KG1 (cell line): ENCODE measurements at places on chromosomes 13 and 19.

GRCh38 chr19:10112037-10112761, 706 bp downstream of the P2RY11 start:
- no peak for DNase-seq

DNA sequence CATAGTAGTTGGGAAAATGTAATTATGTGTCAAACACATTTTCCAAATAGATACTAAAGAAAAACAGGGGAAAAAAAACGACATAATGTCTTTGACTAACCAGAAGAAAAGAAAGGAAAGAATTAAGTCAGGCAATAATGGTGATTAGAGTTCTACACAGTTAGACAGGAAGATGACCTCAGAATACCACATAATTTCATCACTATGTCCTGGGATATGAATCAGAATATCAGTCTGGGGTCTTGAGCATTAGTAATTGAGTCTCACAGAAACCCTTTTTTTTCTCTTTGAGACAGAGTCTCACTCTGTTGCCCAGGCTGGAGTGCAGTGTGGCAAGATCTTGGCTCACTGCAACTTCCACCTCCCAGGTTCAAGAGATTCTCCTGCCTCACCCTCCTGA, 503.4 kb downstream of the SLITRK1 start:
- no peak for DNase-seq

GRCh38 chr19:32908641-32909190, 39.1 kb upstream of the SLC7A9 start:
- no peak for DNase-seq

DNA sequence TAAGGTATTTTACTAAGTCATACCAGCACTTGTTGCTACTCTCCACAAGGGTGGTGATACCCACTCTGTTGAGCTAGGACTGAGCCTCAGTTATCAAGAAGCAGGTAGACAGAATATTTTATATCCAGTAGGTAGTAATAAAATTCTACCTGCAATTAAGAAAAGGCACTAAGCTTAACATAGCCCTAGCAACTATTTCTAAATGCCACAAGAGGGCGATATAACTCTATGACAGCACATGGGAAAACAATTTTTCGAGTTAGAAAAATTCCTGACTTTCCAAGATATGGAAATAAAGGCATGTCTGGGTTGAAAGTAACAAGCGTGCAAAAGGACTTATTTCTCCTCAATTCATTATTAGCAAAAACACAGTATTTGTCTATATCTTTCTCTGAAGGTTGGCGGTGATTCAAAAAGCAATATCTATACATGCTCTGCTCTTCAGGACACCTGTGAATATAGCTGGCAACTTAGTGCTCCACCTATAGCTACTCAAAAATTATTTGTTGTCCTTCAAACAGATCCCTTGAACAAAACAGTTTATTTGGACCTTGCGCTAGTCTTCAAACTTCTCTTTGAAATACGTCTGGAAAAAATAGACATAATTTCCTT, 14.7 kb downstream of the CCDC169 start:
- DNase-seq = no peak

- no peak for DNase-seq
These were observed 304.1 kb downstream of the FGF14 start for GRCh38 chr13:102097708-102098107.

- DNase-seq = no peak
These were observed 15.5 kb downstream of the GJB2 start for GRCh38 chr13:20177049-20177831.

GRCh38 chr13:20402881-20403280, 122.8 kb downstream of the CRYL1 start:
- no peak for DNase-seq

DNA sequence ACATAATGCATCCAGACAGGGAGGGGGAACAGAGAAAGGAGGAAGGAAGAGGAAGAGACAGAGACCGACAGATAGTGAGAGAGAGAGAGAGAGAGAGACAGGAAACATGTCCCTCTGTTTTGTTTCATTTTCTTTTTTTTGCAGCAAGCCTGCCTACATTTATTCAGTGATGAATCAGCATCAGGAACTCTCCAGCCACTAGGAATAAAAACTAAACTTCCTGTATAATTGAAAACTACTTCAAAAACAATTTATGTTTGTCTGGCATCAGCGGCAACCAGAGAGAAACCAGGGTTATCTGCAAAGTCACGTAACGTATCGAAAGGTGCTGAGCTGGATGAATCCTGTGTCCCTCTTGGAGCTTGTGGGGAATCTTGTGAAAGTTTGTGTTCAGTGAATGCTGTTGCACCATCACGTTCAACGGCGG, 148.6 kb upstream of the SOX21 start:
- no peak for DNase-seq

DNA sequence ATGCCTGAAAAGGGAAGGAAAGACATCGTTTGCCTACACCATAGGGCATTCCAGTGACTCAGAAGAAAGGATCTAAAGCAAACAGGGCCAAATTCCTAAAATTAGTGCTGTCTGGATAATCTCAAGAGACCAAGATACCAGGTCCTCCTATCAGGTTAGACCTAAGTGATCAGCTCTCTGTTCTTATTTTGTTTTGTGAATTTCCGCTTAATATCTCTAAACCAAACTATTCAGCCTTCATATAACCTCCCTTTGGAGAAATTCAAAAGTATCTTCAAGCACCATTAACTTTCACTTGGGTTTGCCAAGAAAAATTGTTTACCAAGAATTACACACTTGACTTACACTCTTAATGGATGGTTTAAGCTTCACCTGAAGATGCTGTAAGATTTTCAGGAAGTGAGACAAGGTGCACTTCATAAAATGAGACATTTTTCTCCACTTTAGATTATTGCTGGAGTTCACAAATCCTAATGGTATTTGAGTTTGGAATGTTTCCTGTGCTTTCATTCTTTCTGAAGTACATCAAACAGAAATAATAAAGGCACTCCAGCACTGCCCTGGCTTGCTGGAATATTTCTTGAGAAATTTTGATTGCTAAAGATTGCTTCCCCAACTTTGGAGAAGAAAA, 376.1 kb downstream of the LMO7 start:
- DNase-seq = no peak

- DNase-seq = no peak
These were observed 47.3 kb downstream of the BRCA2 start for GRCh38 chr13:32362574-32362973.

GRCh38 chr13:19161308-19161707, 20.3 kb downstream of the TUBA3C start:
- no peak for DNase-seq

DNA sequence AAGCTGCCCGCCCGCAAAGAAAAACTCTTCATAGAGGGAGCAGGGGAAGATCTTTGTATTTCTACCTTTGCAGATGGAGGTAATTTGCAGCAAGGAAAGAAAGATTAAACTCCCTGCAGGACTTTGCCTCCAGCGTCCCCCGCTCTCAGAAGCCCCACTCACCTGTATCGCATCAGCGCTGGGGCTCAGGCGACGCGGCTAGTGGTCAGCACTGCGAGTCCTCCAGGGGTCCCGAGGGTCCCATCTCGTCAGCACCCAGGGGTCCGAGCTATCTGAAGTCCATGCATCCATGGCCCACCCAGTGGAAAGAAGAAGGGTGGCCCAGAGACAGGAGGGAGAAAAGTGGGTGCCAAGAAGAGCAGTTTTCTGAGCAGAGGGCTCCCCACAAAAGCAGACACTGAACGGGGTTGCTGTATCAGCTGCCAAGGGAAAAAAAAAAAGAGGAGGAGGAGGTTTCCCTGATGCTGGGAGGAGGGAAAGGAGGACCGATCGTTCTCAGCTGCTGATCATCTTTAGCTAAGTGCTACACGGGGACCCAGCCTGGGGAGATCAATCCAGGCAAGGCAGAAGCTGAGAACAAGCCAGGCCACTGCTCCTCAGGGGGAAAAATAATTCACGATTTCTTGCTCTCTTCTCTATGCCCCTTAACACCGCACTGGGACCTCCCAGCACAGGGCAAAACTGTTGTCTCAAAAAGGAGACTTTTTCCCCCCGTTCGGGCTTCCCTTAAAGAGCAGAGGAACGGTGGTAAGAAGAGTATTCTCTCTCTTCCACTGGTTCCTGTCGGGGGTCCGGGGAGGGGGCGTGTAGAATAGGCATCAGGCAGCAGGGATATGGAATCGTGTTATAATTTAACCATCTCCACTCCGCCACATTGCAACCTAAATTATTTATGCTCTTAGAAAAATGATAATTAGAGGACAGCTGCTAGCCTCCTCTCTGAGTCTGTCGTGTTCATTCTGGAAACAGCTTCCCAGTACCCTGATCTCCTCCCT, 117.7 kb upstream of the CACNA1A start:
- no peak for DNase-seq

DNA sequence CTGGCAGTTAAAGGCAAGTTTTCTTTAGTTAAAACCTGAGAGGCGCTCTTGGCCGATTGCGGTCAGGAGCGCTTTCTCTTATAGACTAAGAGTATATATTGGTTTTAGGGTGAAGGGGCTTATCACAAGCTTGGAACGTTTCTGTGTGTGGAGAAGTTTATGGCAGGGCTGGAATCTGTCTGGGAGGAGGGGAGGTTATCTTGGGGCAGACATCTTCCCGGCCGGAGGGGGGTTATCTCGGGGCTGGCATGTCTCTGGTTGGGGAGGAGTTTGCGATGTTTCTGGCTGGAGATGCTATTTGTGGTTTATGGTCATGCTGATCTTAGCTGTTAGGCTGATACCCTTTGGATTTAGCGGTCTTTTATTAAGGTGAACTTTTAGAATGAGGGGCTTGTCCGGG, 18.3 kb downstream of the KDM4B start:
- no peak for DNase-seq

- DNase-seq = no peak
These were observed 625 bp downstream of the FBXL12 start for GRCh38 chr19:9818175-9818733.

- DNase-seq = peak; percentile 11
These were observed 21.1 kb downstream of the PRR36 start for GRCh38 chr19:7852851-7853769.

DNA sequence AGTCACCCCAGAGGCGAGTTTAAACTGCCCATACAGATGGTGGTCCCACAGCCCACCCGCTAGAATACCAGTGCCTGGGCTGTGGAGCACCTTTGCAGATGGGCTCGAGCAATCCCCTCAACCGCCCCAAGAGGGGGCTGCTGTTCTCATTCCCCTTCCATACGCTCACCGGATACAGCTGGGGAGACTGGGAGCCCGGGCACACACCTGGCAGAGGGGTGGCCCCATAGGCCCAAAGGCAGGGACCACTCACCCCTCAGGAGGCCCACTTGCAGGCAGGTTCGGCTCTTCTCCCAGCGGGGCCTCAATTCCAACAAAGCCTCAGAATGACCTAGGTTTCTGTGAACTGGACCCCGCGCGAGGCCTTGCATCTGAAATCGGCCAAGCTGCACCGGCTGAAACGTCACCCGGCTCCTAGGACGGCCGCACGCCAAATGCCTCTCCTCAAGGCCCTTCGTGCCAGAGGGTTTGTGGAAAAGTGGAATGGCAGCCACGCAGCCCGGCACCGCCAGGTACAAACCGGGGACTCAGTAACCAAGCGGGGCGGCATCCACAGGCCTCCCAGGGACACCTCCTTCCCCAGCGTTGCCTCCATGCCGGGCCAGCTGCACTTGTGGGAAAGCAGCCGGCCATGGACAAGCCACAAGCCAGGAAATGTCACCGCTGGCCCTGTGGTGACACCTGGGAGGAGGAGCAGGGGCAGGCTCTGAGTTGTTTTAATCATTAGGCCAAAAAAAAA, 18.7 kb downstream of the MLLT1 start:
- DNase-seq = no peak

DNA sequence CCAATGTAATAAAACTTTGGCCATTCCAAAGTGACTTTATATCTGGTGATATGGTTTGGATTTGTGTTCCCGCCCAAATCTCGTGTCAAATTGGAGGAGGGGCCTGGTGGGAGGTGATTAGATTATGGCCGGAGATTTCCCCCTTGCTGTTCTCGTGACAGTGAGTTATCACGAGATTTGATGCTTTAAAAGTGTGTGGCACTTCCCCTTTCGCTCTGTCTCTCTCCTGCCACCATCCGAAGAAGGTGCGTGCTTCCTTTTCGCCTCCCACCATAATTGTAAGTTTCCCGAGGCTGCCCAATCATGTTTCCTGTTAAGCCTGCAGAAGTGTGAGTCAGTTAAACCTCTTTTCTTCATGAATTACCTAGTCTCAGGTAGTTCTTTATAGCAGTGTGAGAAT, 9.3 kb upstream of the NALCN start:
- no peak for DNase-seq

GRCh38 chr19:41269571-41269970, 5.4 kb downstream of the HNRNPUL1 start:
- DNase-seq = no peak

- no peak for DNase-seq
These were observed 28.0 kb downstream of the BTBD2 start for GRCh38 chr19:1987197-1988187.

DNA sequence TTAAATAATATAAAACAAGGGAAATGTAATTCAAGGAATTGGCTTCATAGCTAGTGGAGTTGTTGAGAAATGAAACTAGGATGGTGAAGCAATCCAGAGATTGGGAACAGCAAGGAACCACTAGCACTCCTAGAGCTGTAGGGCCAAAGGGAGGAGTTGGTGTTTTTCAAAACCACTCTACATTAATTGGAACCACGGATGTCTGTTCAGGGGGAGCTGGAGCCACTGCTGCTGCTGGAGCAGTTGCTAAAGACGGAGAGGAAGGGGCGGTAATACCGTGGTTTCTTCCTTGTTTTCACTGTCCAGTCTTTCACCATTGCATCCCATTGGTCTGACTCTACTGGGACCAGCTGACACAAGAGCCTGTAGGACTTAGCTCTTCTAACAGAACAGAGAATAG, 8.5 kb downstream of the DNAJC15 start:
- DNase-seq = no peak

DNA sequence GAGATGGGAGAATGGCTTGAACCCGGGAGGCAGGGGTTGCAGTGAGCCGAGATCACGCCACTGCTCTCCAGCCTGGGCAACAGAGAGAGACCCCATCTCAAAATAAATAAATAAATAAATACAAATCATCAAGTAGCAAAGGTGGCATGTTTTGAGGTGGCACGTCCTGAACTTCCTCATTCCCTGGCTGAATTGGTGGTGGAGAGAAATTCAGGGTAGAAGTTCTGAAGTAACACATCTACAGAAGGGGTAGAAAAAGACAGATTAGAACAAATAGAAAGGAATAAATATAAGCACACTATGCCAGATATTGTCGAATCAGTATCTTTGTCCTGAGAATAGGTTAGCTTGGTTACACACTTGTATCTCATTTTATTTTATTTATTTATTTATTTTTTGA, 6.3 kb downstream of the IFI30 start:
- DNase-seq = no peak

GRCh38 chr19:41352609-41353465, 885 bp downstream of the TGFB1 start:
- peak; percentile 55 for DNase-seq

DNA sequence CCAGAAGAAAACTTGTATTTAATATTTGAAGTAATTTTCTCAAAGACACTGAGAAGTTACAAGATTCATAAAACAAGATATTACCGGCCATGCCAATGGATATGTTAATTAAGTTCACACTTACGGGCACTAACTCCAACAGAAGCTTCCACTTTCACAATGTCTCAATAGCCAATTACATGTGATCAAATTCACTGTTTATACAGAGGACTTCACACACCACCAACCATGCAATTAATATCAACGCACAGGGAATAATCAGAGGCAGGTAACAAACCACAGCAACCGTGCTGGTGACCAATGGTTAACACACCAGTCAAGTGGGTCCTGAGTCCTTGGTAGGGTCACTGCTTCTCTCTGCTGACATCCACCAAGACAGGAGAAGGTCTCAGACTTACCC, 5.9 kb upstream of the ACOD1 start:
- no peak for DNase-seq
